ENCODE measurements at places on chromosomes 4 and X.

GRCh38 chr4:176949029-176949428 is 156.3 kb upstream of the VEGFC start:
- no peak for DNase-seq

- no peak for DNase-seq
Measured at GRCh38 chr4:55854129-55854528, 681 bp downstream of the EXOC1 start.

DNA sequence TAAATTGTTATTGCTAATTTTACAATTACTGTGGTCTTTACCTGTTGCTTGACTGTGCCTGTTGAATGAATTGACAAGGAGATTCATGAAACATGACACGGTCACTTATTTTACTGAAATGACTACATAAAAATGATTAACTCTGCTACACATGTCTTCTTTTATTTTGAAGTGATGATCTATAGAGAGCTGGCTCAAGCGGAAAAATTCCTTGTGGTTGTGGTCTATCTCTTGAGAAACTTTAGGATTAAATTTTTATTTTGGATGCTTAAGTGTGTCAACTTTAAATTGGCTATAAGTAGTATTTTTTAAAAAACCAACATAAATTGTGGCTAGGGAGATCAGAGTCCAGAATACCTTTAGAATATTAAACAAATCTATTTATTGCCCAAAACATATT is 131.8 kb upstream of the PITX2 start:
- no peak for DNase-seq

GRCh38 chrX:109710181-109710580 is 22.9 kb downstream of the ACSL4 start:
- no peak for DNase-seq

- DNase-seq = no peak
Measured at GRCh38 chrX:112056886-112057285, 25.7 kb downstream of the TRPC5 start.

DNA sequence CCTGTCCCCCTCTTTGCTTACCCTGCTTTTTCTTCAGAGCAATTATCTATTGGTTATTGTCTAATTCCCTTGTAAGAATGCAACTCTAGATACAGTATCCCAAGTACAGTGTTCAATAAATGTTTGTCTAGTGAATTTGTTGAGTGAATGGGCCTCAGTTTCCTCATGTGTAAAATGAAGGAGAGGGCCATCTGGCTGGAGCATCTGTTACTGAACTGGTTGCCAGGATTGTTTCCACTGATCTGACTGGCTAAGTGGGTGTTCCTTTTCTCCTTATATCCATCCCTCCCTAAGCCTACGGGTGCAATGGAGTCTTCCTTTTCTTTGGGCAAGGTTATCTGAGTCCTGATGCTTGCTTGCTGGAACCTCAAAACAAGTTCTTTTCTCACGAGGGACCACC is 185.2 kb upstream of the RPS6KA3 start:
- no peak for DNase-seq

GRCh38 chrX:108285356-108285755 is 152.9 kb downstream of the COL4A6 start:
- no peak for DNase-seq

GRCh38 chrX:88584283-88584682 is 162.7 kb upstream of the CPXCR1 start:
- DNase-seq = no peak

DNA sequence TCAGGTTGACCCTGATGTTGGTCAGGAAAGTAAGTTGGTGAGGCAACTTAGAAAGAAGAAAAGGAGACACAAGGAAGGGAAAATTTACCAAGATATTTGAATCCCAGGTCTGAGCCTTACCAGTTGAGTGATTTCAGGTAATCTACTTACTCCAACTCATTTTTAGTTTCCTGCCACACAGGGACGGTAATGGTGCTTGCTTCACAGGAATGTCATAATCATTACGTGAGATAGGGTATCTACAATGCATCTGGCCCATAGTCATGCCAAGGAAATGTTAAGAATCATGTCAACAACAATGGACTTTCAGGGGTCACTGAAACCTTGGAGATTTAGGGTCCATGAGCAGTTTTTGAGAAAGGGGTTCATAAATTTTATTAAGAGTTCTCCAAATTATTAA is 195.4 kb upstream of the HHIP start:
- no peak for DNase-seq
